Activated effector memory CD4-positive, alpha-beta T cell treated with Interleukin-2 at 50 U/mL for 16 hours (primary cell): ENCODE measurements at places on chromosomes 5 and 9.

GRCh38 chr9:130446101-130446861 lies 1.5 kb downstream of the ASS1 start:
- no peak for DNase-seq

- DNase-seq, result peak; percentile 14
Measured at GRCh38 chr9:36092509-36093215, 43.9 kb upstream of the GLIPR2 start.

DNA sequence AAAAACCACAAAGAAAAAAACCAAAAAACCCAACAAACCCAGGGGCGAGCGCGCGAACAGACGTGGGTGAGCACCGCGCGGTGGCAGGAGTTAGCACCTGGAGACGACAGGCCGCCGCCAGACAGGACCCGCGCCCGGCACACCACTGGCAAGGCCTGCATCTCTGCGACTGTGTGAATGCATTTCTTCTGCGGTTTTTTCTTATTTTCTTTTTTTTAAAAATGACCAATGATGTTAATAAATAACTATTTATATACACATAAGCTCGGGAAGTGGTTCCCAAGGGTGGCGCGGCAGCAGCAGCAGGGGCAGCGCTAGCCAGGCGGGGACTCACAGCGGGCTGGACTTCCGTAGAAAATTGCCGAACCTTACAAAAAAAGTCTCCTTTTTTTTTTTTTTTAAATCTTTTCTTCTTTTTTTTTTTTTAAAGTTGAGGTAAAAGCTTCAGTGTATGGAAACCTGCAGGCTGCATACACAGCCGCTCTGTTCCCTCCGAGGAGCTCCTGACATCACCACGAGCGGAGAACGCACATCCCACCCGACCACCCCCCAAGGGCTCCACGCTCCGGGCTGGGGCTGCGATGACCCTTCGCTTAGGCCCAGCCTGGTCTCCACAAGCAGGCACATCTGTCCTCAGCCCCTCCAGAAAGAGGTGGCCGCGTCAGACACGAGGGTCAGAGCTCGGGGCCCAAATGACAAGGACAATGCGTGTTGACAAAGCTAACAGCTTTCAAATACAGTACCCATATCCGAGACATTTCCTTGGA lies 7.4 kb downstream of the BRD3OS start:
- no peak for DNase-seq

DNA sequence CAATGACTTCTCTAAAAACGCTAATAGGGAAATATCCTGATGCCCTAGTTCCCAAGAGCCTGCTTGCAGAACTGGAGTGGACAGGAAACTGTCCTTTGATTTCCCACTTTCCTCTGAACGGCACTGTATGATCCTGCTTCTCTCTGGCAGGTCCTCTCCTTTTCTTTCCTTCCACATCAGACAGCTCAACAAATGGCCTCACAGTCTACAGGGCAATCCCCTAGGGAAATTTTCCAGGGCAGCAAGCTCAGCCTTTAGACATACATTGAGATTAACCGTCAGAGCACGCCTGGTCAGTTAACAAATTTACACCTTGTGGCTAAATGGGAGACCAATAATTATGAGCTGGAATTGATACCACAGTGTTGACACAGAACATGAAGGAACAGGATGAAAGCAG lies 164.9 kb downstream of the SLC24A2 start:
- no peak for DNase-seq

DNA sequence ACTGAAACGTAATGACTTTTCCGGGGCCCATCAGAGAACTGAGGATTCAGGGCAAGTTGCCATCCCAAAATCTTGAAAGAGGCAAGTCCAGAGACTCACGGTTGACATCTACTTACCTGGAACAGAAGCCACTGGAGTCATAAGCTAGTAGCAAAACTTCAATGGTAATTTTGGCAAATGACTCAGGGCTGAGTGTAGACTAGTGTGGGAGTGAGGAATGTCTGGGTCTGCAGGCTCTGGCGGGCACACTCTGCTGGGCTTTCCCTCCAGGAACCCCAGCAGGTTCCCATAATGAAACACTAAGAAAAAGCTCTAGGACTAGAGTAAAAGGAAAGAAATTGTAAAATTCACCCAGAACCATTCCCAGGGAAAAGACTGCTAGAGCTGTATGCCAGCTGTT lies 122.9 kb upstream of the NFIL3 start:
- no peak for DNase-seq

DNA sequence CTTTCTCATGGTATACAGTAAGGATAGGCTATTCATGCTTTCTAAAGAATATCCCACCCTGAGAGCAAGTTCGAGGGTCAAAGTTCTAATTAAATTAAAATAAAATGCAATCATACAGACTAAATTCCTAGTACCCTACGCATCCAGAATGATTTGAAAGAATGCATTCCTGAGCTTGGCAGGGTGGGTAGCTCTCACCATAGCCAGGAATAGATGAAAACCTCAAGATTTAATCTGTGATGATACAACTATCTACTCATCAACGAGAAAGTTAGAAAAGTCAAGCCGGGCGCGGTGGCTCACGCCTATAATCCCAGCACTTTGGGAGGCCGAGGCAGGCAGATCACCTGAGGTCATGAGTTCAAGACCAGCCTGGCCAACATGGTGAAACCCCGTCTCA lies 32.3 kb downstream of the SERINC5 start:
- DNase-seq, result no peak

DNA sequence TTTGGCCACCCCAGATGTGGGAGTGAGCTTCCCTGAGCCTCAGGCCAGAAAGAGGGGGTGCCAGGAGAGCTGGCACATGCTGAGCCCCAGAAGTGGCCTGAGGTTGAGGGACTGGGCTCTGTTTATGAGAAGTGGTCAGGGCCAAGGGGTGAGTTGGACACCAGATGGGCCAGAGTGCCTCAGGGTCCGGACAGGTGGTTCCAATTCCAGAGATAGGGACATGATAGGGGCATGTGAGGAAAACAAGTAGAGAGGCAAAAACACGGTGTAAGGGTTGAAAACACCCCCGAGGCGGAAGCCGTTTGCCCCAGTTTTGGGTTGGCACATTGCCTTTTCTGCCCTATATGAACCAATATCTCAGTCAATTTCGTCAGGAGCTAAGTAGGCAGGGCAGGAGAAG lies 125.6 kb upstream of the NFIB start:
- no peak for DNase-seq

DNA sequence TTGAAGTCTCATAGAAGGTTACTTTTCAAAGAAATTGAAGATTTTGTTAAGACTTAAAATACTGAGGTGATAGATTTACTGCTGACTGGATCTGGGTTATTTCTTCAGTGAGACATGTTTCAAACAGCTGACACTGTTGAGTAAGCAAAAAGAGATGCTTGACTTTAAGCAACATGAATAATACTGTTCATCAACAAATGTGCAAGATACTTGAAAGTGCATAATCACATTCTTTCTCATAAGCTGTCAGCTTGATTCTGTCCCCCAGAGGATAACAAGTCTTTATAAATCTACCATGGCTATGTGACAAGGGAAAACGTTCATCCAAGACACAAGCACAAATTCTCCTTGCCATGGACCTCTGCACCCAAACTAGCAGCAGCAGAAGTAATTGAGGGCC lies 260.1 kb upstream of the CDH18 start:
- DNase-seq, result no peak

DNA sequence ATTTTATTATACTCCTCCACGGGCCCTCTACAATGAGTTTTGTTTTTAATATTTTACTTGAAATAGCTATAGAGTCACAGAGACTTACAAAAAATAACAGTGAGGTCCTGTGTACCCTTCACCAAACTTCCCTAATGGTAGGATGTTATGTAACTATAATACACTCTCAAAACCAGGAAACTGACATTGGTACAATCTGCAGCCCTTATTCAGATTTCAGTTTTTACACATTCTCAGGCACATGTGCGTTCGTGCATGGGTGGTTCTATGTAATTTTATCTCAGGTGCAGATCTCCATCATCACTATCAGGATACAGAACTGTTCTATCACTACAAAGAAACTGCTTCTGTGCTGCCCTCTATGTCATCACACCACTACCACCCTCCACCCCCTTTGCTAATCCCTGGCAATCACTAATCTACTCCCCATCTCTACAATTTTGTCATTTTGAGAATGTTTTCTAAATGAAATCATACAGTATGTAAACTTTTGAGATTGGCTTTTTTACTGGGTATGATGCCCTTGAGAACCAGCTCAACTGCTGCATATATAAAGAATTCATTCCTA lies 16.4 kb downstream of the RAB14 start:
- no peak for DNase-seq

DNA sequence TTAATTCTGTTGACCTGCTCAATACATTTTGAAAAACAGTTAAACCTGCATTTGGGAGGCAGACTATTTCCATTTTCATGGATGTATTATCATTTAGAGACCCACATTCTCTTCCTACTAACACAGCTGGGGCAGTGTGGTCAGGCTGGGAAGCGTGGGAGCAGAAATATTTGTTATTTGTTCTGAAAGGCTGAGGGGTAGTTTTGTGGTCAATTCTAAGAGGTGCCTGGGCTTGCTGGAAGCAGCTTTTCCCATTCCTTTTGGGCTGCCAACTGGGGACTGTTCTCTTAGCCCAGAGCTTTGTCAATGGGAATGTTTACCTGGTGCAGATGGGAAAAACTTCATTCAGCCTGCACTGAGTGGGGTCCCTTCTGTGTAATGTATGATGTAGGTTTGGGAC lies 171.4 kb upstream of the DAP start:
- DNase-seq, result no peak

DNA sequence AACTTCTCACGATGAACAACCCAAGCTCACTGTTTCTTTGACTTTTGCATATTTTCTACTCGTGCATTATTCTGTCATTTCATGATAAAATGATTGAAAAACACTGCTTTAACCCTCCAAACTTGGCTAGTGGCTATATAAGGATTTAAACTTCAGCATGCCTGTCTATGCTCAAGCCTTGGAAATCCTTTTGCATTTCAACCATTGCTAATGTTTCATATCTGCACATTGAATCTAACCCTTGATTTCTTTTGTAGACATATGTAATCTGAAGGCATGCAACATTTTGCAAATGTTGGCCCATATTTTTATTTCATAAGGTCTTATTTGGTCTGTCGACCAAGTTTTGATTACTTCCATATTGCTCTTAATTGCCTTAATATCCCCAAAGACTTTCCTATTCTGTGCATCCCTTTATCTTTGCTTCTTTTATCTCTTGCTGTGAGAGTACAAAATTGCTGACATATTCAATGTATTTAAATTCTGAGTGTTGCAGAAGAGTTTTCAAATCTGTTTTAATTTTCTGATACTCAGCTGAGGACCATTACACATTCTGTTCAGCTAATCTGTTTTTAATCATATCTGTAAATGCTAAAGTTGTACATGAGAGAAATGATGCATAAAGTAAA lies 403.7 kb upstream of the ZNF608 start:
- no peak for DNase-seq

DNA sequence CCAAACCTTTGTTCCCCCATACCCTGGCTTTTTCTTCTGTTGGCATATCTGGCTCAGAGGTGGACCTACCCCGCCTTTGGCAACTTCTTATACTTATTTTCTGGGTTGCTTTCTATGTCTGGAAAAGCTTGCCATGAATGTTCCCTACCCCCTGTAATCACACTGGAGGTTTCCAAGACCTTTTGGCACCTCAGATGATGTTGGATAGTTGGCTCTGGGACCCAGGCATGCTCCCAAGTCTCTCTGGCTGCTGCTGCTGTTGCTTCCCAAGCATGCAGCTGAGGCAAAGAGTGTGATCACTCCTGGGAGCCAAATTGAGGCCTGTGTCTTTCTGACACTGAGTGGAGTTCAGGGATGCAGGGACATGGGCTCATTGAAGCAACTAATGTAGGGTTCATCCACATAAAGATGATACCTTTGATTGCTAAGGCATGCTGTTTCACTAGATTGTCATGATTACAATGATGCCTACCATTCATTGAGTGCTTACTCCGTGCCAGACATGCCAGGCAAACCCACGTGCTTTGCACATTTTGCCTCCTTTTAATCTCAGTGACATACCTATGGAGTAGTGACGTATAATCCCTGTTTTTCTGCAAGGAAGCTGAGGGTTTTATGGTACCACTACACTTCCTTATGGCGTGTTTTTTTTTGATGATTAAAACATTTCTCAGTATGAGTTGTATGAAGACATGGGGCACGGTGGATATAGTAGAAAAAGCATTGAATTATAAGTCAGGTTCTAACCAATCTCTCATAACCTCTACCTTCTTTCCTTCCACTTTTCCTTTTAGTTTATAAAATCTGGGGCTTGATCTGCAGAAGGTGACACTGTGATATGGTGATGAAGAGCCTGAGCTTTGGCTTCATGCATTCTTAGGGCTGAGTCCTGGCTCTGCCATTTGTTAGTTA lies 73.1 kb downstream of the ARHGAP26 start:
- no peak for DNase-seq

GRCh38 chr5:114504560-114504959 lies 142.7 kb downstream of the KCNN2 start:
- DNase-seq, result no peak

DNA sequence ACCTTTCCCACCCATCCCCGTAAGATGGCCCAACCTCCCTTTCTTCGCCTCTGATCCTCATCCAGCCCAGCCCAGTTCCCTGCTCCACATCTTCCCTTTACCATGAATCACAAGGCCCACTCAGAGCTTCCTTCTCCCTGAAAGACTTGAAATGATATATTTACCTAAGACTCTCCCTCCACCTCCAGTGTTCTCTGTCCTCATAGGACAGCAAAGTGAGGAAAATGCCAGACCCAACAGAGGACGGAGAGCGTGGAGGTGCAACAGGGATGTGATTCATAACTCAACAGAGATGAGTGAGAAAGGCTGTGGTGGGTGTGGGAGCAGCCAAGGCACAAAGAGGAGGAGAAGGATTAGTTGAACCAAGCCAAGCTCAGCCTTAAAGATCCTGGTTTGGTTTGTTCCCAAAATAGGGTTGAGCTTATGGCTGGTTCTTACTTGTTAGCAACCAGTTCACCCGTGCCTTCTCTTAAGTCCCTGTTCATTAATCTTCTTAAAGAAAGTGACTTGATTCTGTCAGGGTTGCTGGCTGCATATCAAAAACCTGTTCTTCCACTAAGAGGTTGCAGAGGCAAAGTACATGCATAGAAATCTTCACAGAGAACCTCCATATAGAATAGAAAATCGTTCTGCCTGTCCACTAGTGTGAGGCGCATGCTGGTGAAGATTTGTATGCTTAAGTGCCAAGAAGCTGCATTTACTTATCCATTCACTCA lies 183.2 kb downstream of the ACTL7B start:
- no peak for DNase-seq

DNA sequence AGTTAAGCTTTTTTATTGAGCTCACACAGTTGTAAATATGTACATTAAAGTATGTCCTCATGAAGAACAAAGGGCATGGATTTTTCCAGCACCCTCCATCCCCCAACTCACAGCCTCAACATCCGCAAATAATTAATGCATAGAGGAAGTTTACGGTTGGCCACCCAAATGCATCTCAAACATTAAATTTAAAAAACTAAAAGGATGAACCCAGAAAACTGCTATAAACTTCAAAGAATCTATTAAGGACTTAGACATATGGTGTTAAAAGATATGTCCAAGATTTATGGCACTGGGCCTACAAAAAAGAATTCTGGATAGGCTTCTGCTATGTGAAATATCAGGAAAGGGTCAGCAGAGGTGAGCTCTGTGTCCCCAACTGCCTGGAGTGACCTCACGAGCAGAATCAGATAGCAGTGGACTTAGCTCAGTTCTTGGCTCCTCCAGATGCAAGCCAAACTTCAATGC lies 54.0 kb upstream of the TNC start:
- DNase-seq, result no peak
